ENCODE measurements at places on chromosomes 2 and 18. TPM values are rescaled to one million over a fixed set of nuclear protein-coding genes. Genes with fewer than 3 reads are reported as not detected.

Gene IL36RN
- not detected for total RNA-seq

Gene TRPM8
- total RNA-seq, result not detected

Gene IL36B
- total RNA-seq, result not detected

Gene SLC8A1
- 199 TPM for total RNA-seq

Gene LGALSL
- 26.8 TPM for total RNA-seq

Gene RRM2
- total RNA-seq, result 21.9 TPM

Measured in G401 (cell line).